Occipital lobe (tissue), 3 donors: ENCODE measurements at places on chromosomes 2 and 18.

- no peak for DNase-seq
Measured at GRCh38 chr2:101478181-101479001, 3.5 kb upstream of the RFX8 start.

DNA sequence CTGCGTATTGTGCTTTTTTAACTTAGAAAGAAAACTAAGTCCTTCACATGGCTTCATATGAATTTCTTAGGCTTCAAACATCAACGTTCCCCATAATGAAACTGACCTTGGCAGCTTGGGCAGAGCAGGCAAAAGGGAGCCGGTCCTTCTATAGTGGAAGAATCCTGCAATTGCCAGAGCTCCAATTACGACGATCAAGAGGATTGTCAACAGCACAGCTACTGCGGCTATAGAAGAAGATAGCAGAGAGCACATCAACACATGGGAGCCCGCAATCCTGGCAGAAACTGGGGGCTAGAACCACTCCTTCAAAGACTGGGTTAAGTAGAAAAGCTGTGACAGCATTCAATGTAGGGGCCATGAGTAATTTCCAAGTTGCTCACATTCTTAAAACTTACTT lies 69.8 kb downstream of the DHRS9 start:
- no peak for DNase-seq

- DNase-seq: no peak
Measured at GRCh38 chr18:3260995-3261372, 949 bp upstream of the MYL12B start.

GRCh38 chr2:112712903-112713584 lies 7.8 kb upstream of the NT5DC4 start:
- no peak for DNase-seq

DNA sequence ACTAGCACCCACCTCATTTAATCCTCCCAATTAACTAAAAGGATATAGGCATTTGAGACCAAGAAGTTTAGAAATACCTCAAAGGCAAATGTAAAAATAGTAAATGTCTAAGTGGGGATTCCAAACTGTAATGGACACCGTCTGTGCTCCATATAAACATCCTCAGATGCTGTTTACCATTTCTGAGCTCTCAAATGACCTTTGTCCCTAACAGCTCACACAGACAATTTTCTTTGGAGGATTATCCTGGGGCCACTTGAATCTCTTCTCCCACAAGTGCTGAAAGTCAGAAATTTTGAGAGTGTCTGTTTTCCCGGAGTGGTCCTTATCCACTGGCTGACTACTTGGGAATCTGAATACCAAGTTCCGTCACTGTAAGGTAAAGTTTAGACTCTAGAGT lies 1418.9 kb downstream of the LRP1B start:
- no peak for DNase-seq

DNA sequence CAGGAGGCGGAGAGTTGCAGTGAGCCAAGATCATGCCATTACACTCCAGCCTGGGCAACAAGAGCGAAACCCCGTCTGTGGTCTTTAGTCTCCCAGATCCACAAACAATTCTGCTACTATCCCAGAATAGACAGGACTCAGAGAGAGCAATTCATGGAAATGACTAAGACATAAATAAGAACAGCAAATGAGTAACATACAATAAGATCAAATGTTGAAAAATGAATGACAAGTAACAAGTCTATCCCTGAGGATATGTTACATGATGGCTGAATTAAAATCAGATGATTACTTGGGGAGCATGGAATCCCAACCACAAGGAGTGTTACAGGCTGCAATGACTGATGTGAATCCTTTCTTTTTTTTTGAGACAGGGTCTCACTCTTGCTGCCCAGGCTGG lies 10.3 kb downstream of the ARL5A start:
- DNase-seq: no peak

- DNase-seq: no peak
Measured at GRCh38 chr18:74265546-74266098, 26.1 kb downstream of the CYB5A start.

DNA sequence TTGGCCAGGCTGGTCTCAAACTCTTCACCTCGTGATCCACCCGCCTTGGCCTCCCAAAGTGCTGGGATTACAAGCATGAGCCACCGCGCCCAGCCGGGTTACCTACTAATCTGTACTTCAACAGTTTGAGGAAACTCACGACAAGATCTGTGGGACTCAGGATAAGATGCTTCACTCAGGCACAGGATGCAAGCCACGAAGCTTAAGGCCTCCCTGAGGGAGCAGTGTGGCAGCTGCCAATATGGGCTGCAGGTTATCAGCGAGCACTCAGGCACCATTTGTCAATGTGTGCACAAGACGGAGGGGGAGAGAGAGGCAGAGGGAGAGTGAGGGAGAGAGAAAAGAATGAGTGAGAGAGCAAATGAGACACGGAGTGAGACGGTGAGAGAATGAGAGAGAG lies 173.6 kb upstream of the RAB6C start:
- DNase-seq: no peak

GRCh38 chr2:37659723-37660122 lies 11.7 kb downstream of the CDC42EP3 start:
- no peak for DNase-seq

- DNase-seq: no peak
Measured at GRCh38 chr2:201949927-201950246, 83.8 kb upstream of the FZD7 start.

DNA sequence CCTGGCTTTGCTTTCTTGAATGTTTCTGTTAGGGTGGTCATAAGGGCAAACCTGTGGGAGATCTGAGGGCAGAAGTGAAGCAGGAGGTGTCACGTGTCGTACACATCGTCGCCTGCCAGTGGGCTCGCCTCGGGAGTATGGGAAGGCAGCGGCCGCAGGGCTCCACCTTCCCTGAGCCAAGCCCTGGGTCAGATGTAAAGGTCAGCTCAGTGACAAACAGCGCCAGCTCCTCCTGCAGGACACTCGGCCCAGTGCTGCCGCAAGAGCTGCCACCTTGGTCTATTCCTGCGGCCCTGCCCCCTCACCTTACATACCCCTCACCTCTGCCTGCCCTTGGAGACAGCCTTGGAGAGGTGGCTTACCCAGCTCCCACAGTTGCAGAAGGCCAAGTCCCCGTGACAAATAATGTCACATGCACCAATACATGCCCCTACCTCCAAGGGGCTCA lies 64.2 kb downstream of the PSMG2 start:
- DNase-seq: no peak

- DNase-seq: no peak
Measured at GRCh38 chr2:21361384-21361783, 237.6 kb downstream of the TDRD15 start.

DNA sequence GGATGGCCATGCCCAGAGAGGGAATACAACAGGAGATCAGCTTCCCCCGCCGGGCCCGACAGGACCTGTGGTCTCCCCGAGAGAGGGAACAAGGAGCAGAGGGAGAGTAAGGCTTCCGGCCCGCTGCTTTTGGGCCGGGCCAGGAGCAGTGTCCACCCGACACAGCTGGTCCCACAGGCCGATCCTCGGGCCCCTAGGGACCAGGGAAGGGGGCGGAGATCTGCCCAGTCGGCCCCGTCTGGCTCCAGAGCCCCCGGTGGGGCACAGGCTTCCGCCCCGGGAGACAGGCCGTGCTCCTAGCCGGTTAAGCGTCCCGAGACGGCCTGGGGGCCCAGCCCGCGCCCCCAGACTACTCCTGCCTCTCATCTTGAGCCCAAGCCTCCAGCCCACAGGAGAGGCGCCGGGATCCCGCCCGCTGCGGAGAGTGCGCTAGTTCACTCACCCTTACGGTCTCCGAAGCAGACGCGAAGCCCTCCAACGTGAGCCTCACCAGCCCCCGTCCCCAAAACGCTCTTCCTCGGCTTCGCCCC lies at the start of gene MCFD2:
MCFD2 (minus strand) TSS at position 526 of the 530 bp plus-strand sequence. CDS start 6,635 bp downstream, outside the sequence.
- no peak for DNase-seq

- DNase-seq: no peak
Measured at GRCh38 chr2:169095621-169096105, 26.3 kb downstream of the DHRS9 start.

DNA sequence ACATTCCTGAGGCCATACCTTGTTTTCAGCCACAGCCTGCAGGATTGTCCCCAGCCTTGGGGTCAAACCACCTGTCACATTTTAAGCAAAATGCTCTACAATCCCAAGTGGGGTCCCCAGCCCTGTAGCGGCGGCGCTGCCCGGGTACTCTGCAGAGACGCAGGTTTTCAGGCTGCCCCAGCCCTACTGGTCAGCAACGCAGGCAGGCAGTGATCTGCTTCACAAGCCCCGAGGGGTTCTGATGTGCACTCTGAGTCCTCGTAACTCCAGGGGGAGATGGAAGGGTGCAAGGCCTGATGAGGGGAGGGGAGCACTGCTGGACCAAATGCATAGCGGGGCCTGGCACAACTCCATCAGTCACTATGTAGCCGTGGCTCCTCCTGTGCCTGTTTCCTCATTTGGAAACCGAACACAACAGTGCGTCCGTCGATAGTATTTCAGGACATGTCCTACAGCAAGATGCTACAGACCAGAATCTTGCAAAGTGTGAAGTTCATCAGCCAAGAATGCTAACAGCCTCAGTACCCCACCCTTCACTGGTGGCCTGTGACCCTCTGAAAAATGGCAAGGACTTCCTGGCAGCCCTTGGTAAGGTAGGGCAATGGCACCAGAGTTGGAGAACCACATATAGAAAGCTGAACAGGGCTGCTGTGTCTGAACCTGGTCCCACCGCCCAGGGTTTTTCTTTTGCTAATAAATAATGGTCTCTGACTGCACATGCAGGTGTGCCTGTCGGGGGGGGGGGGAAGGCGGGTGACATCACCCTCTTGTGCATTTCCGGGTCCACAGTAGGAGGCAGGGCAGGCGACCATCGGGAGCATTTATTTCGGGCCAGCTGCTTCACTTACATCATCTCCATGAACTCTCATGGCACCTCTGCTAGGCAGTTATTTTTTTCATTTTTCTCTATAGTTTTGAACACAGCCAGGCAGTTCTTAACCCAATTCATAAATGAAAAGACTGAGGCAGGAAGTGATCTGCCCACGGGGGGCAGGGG lies 50.6 kb upstream of the TFCP2L1 start:
- no peak for DNase-seq

GRCh38 chr2:201180010-201180409 lies 2.9 kb upstream of the CASP10 start:
- no peak for DNase-seq

DNA sequence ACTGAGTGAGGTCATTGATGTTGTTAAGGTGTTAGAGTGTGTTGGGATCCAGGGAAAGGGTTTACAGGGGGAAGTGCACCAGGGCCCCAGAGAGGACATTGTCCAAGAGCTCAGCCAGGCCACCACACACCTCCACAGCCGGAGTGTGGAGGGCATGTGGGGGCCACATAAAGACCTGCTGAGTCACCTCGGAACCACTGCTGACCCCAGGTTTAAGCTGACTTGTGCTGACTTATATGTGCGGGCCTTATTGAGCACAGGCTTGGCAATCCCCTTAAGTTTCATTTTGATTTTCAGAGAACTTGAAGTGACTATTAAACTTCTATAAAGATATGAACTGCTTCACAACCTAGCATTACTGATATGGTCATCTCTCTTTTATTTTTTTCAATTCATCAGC lies 166.2 kb upstream of the MAP3K20 start:
- DNase-seq: no peak

DNA sequence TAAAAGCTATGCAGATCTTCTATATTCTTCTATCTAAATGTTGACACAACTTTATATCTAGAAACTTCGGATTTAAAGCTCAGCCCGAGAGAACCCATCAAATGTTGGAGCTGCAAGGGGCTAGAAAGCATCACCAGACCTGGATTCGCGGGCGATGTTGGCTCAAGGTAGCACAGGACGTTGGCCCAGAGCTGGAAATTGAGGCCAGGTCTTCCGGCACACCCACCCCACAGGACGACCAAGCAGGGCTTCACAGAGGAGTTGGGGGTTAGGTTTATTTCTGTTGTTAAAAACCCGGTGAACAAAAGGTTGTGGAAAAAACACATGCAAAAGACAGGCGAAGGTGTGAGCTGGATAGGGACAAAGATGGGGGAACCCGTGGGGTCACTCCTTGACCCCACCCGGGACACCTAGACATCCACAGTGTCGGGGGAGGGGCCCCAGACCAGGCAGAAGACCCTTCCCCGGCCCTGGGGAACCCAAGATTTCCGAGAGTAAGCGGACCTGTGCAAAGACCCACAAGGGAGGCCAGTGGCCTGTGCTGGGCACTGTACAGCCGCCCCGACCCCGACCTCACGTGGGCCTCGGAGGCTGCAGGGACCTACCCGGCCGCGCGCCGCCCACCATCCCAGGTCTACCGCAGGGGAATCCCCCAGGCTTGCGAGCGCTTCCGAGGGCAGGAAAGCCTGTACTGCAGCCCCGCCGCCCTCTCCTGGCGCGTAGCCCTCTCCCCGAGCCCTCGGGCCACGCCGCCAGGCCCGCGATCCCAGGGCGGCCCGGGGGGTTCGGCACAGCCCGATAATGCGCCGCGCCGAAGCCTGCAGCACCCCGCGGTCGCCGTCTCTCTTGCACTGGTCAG lies 1.8 kb upstream of the AGBL5 start:
- DNase-seq: no peak

DNA sequence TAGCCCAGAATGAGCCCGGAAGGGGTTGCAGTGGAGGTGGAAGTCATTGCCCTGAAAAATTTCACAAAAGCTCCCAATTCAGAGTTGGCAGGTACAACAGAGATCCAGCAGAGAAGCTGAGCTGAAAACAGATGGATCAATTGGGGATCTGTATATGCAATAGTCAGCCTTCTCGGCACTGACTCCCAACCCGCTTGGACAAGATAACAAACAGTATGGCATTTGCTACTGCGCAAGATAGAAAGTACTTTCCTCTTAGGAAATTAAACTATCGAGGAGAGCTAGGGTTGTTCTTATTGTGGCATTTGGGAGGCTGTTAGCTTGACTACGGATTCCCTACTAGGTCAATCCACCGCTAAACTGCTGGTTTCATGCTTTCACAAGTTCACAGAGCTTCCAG lies 11.6 kb upstream of the IER3IP1 start:
- DNase-seq: no peak

DNA sequence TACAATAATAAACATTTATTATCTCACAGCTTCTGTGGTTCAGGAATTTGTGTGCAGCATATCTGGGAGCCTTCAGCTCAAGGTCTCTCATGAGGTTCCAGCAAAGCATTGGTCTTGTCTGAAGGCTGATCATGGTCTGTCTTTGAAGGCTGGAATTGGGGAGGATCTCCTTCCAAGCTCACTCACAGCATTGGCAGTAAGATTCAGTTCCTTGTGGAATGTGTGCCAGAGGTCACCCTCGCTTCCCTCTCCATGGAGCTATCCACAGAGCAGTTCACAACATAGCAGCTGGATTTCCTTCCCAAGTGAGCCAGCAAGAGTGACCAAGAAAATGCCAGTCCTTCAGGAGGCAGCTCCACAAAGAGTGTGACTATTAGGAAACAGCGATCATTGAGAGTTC lies 202.2 kb upstream of the ST6GAL2 start:
- no peak for DNase-seq

DNA sequence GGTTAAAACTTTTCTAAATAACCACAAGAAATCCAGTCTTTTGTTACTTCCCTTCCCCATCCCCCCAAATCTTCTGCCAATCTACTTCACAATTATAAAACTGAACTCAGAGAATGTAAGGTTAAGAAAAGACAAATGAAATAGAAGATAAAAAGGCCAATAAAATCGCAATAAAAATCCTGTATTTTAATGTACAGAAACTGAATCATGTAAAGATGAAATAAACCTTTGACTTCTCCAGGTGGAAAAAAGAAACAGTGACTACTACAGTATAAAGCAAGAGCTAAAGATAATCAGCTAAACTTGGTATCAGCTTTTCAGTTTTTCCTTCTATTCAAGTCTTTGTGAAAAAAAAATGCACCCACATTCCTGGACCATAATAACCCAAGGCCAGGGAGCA lies 1.7 kb downstream of the SYT4 start:
- DNase-seq: no peak
